ENCODE measurements at places on chromosomes 7 and 10. TPM values are rescaled to one million over a fixed set of nuclear protein-coding genes. Genes with fewer than 3 reads are reported as not detected.

GRCh38 chr7:153530441-153530840 lies 521.8 kb upstream of the DPP6 start:
- DNase-seq, result no peak

GRCh38 chr10:3137958-3138726 lies 34.4 kb downstream of the PITRM1 start:
- no peak for DNase-seq

DNA sequence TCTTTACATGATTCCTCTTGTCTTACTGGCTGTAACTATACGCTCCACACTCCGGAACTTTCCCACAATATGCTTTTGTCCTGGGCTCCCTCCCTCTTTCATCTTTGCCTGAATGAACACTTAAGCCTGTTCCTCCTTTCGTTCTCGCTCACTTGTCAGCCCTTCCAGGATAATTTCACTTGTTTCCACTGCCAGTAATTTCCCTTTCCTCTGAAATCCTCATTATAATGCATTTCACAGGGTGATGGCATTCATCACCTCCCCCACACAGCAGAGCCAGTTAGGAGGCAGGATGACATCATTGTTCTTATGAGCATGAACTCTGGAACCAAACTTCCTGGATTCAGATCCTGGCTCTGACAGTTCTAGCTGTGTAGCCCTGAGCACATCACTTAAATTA lies 372.6 kb downstream of the GPR158 start:
- DNase-seq, result no peak

DNA sequence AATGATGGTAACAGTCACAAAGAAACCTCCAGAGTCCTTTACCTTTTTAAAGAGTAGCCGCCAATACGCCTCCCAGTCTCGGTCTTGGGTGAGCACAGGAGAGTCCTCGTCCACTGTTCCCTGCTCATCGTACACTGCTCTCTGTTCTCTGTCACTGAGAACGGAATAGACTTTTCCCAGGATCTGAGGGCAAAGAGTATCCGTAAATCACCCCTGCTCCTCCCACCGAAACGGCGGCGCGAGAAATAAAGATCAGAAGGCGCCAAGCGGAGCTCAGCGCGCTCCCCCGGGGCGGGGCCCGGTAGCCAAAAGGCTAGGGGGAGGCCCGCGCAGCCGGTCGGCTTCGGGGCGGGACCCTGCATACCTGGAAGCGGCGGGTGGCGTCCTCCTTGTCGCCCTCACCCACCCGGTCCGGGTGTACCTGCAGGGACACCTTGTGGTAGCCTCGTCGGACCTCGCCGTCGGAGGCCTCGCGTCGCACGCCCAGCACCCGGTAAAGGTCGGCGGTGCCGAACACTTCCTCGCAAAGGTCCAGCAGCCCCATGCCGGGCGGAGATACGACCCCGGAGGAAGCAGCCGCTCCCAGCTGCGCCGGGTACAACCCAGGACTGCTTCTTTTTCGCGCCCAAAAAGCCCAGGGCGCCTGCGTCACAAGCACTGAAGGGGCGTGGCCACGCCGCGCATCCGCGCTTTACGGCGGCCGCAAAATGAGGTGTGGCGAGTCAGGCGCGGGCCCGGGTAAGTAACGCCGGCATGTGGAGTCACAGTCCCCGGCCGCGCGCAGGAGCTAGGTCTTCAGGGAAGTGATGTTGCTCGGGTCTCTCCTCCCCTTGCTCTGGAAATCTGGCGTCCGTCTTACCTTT lies at the start of gene DNAJC9:
Gene DNAJC9 (minus strand): TSS at position 610 of the 863 bp plus-strand sequence. CDS start 66 bp downstream, at position 544.
- peak; percentile 100 for DNase-seq

DNA sequence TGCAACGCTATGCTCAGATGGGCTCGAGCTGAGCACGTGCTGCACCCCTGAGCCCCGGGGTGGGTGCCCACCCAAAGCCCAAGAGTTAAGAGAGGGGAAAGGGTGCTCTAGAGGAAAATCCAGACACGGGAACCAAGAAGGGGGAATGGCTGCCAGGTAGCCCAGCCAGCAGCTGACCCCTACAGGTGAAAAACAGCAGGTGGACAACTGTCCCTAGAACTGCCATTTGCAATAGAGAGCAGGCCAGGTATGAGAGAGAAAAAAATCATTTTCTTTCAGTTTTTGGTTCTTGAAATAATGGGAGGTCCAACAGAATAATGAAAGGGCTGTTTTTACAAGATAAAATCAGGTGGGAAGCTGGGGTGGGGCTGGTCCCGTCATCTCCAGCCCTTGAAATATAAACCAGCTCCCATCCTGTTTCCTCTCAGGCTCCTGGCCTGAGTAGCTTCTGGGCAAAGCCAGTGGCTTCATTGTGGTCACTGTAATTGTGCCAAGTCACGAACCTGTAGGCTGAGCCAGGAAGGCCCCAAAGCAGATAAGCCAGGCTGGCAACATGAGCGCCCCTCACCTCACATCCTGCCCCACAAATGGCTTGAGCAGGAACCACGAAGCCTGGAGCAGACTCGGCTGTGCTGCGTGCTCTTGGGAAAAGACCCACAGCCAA lies 257.8 kb downstream of the SNX10 start:
- DNase-seq, result no peak

DNA sequence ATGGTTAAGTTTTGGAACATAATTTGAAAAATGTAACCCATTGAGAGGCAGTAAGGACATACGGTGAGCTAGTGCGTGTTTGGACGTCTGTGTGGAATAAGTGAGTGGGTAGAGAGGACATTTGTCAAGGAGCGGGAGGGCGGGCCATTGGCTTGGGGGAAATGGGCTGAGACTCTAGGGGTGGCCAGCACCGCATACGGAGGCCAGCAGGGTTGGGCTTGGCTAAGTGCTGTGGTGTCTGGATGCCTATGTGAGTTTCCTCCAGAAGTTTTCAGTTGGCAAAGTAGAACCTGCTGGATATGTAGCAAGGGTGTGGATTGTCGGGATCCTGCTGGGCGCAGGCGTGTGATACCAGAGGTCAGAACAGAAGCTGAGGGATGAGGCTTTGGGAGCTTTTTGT lies 103.0 kb downstream of the TCF7L2 start:
- DNase-seq, result no peak

GRCh38 chr10:20415684-20416083 lies 481.4 kb downstream of the NEBL start:
- no peak for DNase-seq

- DNase-seq, result no peak
These were observed 96.8 kb downstream of the CYTH3 start for GRCh38 chr7:6175645-6176044.

- DNase-seq, result no peak
These were observed 8.1 kb downstream of the SEMA4G start for GRCh38 chr10:100977436-100977835.

DNA sequence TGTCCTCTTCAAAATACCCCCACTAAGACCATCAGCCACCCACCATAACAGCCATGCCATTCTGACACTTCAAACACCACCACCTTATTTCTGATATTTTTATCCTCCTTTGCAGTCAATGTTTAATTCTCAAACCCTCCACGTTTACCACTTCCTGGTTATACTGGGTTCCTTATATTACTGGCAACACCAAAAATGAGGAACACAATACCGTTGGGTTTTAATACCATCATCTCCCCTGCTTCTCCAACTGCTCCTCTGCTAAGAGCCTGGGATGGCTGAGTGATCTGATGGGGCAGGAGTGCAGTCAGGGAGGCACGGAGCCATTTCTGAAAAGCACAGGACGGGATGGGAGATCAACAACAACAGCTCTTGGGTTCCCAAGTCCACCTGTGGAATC lies 140.5 kb downstream of the CHCHD3 start:
- no peak for DNase-seq

- no peak for DNase-seq
These were observed 48.2 kb upstream of the LOXL4 start for GRCh38 chr10:98316170-98316569.

FAM24B gene
- total RNA-seq, result 4.9 TPM

DNAH11 gene
- total RNA-seq, result 0.03 TPM

IQCE gene
- 35.9 TPM for total RNA-seq

MICALL2 gene
- 94.5 TPM for total RNA-seq

ARL3 gene
- 4.4 TPM for total RNA-seq

CHRM2 gene
- total RNA-seq, result 7.4 TPM
